ENCODE measurements at places on chromosomes 6 and 20.

DNA sequence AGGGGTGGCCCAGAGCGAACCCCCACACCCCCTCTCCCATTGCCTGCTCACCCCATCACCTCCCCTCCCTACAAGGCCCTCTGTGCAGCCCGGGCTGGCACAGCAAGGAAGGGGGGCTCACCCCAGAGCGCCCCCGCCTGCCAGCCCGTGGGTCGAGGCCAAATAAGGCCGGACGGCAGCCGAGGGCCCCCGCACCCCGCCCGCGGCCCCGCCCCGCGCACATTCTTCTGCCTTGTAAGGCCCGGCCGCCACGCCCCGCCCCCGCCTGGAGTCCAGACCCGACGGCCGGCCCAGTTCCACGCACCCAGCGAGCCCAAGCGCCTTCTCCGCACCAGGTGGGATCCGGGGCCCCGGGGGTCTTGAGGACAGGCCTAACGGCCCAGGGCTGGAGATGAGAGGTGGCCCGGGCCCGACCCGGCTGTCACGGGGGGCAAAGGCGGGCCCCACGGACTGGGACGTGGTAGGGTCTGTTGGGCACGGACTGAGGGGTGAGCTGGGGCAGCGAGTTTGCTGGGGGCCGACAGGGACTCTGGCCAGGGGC, at the start of gene MYL9:
TSS of gene MYL9 (plus strand) at position 293 of the 541 bp plus-strand sequence. CDS start 3,366 bp downstream, outside the sequence.
- peak; percentile 34 for DNase-seq

- peak; percentile 9 for DNase-seq
Measured at GRCh38 chr20:52923123-52923937, 48.8 kb upstream of the TSHZ2 start.

- DNase-seq: no peak
Measured at GRCh38 chr6:92122746-92123145, 1296.6 kb downstream of the EPHA7 start.

- no peak for DNase-seq
Measured at GRCh38 chr6:13445005-13445743, 42.2 kb downstream of the GFOD1 start.

DNA sequence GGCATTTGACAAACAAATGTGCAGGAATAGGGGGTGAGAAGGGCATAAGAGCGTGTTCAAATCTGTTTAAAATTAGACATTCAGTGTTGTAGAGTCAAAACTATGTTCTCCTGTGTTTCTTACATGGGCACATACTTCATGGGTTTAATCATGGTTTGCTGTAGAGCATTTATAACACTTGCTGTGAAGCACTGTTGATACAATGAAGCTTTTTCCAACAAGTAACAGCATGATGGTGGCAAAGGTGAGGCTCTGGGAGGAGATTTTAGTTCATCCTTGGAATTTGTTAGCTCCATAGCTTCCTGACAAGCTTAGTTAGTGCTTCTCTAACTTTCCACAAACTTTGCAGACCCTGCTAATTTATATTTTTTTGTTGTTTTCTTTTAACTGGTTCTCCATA, 900.7 kb downstream of the TFAP2A start:
- DNase-seq: no peak

- no peak for DNase-seq
Measured at GRCh38 chr6:39074486-39074885, 25.9 kb downstream of the GLP1R start.

DNA sequence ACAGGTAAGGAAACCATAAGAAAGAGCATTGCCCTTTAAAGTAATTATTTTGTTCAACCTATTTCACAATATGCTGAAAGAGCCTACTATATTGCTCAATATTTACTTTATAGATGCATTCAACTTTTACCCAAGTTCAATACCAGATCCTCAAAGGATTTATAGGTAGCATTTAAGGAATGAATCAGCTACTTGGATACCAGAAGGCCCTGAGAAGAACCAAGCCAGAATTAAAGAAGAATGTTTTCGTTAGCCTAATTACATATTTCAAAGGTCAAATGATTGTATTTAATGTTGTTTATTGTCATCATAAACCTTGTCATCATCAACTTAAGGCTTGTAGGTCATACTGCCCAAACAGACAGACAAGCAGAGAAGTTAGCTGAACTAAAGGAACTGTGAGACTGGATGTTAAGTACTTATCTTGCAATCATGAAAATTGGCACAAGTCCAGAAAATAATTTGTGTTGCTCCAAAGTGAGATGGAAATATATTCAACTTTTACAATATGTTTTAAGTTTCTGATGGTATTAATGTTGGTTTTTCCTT, 636.7 kb downstream of the RFPL4B start:
- DNase-seq: no peak

DNA sequence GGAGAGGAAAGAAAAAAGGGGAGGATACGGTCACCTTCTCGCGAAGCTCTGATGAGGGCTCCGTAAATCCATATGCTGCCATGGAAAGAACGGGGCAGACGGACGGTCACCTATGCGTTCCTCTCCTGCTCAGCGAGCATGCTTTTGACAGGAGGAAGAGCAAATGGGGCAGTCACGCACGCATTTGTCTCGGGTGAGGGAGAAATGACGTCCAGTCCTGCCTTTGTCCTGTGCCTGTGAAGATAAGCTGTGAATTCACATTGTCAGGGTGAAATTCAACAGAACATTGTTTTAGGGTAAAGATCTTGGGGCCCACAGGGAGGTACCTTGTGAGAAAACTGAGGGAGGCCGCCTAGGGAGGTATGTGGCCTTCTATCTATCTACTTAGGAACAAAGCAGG, 83.8 kb downstream of the IRF4 start:
- no peak for DNase-seq

- no peak for DNase-seq
Measured at GRCh38 chr6:129314575-129314974, 395.4 kb downstream of the ARHGAP18 start.

DNA sequence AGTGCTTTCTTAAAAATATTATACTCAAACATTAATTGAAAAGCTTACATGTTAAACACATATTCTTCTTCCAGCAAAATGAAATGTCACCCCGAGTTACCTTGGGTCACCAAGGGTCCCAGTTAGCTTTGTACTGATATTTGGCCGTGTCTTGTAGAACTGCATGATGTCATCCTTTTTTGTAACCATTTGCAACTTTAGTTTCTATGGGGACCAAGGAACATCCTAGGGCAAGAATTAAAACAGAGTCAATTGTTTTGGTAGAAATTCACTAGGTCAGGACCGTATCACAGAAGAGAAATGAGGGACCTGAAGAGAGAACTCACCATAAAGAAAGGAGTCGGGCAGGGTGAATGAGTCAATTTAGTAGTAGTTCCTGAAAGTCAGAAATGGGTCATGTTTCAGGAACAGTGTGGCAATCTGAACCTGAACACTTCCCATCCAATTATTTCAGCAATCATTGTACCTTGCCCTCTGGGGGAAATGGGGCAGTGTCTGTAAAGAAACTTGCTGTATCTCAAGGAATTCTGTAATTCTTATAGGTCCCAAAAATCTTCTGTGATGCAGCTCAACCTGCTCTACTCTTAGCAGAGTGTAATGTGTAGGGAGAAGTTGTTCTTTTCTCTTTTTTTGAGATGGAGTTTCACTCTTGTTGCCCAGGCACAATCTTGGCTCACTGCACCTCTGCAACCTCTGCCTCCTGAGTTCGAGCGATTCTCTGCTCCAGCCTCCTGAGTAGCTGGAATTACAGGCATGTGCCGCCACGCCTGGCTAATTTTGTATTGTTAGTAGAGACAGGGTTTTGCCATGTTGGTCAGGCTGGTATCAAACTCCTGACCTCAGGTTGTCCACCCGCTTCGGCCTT, 5.3 kb upstream of the AKAP7 start:
- no peak for DNase-seq

GRCh38 chr6:134217105-134217797, 100.7 kb downstream of the SGK1 start:
- no peak for DNase-seq

- no peak for DNase-seq
Measured at GRCh38 chr6:147734151-147734550, 225.7 kb downstream of the SAMD5 start.

GRCh38 chr20:56111961-56112730, 106.8 kb upstream of the CBLN4 start:
- DNase-seq: no peak

DNA sequence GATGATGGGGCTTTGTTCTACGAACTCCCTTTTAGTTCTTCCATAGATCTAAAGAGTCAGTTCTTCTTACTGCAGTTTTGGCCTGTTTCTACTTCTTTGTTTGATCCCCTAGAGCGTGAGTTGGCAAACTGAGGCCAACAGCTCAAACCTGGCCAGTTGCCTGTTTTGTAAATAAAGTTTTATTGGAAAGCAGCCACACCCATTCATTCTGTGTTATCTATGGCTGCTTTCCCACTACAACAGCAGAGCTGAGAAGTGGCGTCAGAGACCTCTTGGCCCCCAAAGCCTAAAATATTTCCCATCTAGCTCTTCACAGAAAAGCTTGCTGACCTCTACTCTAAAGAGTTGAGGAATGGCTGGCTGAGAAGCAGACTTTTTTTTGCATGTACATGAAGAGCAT, 52.2 kb downstream of the EYA2 start:
- no peak for DNase-seq

GRCh38 chr6:164569509-164569908, 739.9 kb downstream of the C6orf118 start:
- DNase-seq: no peak

DNA sequence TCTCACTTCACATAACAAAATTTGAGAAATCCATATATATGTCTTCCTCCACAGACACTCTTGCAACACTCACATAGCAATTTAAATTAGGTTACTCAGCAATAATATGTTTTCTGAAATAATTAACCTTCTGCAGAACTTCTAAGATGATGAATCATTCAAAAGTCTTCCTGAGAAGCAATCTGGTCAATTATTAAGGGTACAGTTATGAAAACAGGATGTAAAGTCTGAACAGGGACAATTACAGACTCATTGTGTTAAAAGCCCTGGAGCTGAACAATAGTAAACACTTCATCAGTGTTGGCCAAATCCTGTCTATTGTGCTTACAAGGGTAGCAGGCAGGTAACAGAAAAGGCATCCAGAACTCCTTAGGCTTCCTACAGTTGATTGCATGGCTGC, 75.4 kb downstream of the FILIP1 start:
- DNase-seq: no peak

DNA sequence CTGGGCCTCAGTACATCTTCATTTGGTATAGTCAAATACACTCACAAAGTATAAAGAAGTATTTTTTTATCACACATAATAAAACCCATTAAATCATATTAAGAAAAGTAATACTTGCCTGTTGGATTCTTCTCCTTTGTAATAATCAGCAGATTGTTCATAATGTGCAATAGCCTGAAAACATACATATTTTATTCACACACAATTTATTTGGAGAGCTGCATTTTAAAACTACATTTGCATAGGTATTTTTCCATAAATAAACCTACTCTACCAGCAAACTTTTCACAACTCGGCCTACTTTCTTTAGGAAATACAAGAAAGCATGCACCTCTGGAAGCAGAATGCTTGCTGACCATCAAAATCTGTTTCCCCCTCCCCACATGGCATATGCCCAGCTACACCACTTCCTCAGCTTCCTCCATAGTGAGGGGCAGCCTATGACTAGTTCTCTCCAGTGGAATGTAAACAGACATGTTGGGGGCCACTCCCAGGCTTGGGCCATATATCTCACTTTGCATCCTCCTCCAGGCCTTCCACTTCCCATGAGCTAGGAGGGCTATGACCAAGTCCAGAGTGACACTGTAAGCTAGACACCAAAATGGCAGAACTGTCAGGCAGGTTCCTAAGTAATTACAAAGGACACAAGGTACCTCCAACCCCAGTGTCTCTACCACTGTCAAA, 28.3 kb downstream of the GZF1 start:
- no peak for DNase-seq

GRCh38 chr6:33108307-33108706, 32.5 kb downstream of the HLA-DPB1 start:
- DNase-seq: no peak

DNA sequence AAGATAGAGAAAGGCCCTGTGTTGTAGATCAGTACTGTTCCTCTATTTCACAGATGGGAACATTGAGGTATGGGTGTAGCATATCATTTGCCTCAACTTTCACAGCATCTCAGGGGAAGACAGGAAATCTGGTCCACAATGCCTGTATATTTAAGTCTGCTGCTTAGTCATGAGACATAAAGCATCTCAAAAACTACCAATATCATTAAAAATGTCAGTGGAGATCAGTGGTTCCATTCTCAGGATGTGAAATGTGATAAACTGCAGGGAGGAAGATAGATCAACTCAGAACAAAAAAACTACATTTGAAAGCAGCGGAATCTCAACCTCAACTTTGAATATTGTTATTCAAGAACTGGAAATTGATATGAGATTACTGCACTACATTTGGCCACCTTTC, 192.9 kb upstream of the PREP start:
- DNase-seq: no peak

DNA sequence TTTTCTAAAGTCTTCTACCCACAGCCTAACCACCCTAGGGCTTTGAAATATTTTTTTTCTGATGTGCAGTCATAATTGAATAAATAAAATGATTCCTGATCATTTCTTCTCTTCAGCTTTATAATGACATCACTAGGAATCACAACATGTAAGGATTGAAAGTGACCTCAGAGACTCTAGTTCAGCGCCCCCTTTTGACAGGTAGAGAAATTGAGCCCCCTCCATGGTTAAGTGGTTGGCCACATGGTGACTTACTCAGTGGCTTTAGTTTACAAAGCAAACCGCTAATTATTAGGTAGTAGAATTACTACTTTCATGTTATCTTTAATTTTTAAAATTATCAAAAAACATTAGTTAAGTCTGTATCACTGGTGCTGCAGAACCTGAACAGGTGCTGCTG, 13.3 kb upstream of the SLC2A12 start:
- DNase-seq: no peak

GRCh38 chr6:143536461-143536865, 24.9 kb upstream of the FUCA2 start:
- DNase-seq: peak; percentile 18

DNA sequence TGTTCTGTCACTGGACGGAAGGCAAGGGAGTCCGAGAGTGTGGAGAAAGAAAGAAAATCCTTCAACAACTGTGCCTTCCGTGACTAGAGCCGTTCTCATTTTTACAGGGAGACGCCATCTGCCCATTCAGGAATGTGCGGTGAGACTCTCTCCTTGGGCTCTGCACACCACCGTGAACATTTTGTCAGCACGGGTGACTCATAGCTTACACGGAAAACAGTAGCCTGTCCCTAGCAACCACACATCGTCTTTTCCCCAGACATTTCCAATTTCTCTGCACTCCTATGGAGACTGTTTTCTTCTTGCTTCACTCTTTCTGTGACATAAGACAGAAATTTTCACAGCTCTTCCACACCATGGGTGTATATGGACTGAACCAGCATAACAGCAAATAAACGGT, 55.1 kb downstream of the TBXT start:
- peak; percentile 54 for DNase-seq

- DNase-seq: no peak
Measured at GRCh38 chr6:53564401-53565065, 19.6 kb upstream of the GCLC start.

DNA sequence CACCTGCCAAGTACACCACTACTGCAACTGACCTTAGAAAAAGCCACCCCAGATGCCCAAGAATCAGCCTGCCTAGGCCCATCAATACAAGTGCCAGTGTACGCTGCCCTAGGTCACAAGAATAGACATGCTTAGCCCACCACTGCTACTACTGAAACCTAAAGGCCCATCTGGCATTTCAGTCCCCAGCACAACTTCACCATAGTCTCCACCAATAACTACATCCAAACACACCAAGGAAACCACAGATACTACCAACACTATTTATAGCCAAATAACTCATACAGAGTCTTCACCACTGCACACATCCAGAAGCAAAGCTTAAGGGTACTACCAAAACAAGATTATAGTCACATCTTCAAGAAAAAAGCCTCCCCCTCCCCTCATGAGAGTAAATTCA, 28.2 kb downstream of the TREML4 start:
- no peak for DNase-seq

GRCh38 chr20:9482180-9482579, 32.2 kb upstream of the LAMP5 start:
- DNase-seq: no peak

Measured in GOT3 (cell line).